ENCODE measurements at places on chromosomes 2 and 18.
A peak's percentile ranks its signal among the peaks of the same experiment; 100 is the strongest.

- DNase-seq, result no peak
Measured at GRCh38 chr2:109726379-109727270, 67.5 kb upstream of the RGPD5 start.

GRCh38 chr18:22467760-22468553 is 50.2 kb upstream of the CTAGE1 start:
- no peak for DNase-seq

- no peak for DNase-seq
Measured at GRCh38 chr2:209097168-209097567, 326.7 kb upstream of the MAP2 start.

GRCh38 chr2:19484736-19485135 is 126.3 kb upstream of the OSR1 start:
- no peak for DNase-seq

DNA sequence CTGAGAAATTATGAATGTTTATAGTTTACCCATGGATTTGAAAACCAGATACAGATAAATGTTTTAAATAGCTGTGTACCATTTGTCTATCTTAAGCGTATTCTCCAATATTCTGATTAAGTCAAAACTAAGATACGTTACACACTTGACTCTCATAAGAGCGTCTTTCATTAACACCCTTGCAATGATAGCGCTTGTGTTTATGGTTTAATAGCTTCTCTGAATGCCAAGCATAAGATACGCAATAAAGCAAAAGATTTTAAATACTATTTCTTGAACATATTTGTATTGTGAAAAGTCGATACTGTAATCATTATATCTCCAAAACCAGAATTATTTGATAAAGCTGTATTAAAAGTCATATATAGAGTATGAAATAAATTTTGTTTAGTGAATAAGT is 3.0 kb downstream of the CALCRL start:
- no peak for DNase-seq

GRCh38 chr18:66752733-66753132 is 148.8 kb upstream of the CDH19 start:
- no peak for DNase-seq

- DNase-seq, result no peak
Measured at GRCh38 chr2:237614151-237614720, 13.2 kb upstream of the LRRFIP1 start.

DNA sequence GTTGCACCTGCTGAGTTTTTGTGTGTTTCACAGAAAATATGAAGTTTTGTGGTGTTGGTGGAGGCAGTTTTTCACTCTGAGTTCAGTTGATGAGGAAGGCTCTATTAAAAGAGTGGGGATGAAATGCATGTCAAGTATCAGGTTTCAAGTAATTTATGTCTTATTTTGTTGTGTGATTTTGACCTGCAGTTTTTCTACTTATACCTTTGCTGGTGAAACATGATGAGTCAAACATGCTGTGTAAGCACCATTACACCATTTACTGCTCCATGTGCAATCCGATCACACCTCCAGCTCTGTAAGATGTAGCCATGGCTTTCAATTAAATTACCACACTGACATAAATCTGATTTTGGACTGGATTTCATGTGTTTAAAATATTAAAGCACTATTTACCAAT is 174.5 kb upstream of the ZEB2 start:
- DNase-seq, result no peak

- DNase-seq, result no peak
Measured at GRCh38 chr2:160109939-160110673, 47.7 kb upstream of the PLA2R1 start.

DNA sequence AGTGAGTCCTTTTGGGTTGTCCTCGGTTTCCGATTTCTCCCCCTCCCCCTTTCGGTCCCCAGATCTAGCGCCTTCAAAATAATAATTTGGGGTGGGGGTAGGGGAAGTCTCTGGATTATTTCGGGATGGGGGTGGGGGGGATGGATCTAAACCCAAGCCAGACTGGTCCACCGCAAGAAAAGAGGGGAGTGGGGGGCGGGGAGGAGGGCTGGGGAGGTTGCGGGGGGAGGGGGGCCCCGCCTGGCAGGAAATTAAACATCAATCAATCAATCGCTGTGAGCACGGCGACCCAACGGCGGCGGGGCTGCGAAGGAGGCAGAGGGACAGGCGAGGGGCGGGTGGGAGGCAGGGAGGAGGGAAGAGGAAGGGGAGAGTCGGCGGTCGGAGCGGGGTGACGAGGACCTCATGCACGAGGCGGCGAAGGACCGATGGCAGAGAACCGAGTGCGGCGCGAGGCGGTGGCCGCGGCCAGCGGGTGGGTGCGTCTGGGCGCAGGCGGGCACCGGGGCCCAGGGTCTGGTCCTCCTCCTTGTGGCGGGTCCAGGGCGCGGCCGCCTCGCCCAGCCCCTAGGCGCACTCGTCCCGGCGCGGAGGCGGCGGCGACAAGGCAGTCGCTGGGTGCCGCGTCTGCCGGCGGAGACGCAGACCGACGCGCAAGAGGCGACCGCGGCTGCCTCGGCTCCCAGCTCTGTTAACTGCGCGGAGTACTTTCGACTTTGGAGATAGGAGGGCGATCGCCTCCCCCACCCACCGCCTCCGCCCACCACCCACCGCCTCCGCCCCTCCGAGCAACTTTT is 468 bp upstream of the SATB2 start:
- DNase-seq, result no peak

- DNase-seq, result no peak
Measured at GRCh38 chr2:160352500-160352899, 141.1 kb downstream of the RBMS1 start.

DNA sequence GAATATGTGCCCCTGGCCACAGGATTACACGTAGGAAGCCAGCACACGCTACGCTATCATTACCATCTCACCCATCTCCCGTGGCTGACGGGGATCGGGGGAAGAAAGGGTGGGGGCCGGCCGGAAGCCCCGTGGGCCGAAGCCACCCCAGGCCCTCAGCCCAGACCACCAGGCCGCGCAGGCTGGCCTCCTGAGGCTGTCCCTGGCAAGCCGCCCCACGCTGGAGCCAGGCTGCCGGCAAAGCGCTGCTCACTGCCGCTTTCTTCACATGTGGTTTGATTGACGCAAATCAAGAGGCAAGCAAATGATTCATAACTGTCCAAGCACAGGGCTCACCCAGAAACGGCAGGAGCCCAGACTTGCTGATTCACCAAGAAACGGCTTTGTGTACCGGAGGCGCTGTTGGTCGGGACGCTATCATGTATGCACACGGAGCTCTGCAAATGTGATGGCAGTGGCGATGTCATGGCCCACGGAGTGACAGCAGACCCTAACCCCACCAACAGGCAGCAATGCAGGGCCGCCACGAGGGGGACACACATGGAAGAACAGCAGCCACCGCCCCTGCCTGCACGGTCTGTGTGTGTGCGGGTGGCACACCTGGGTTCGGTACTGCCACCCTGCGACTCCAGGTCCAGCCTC is 125.7 kb downstream of the HDAC4 start:
- DNase-seq, result peak; percentile 42

DNA sequence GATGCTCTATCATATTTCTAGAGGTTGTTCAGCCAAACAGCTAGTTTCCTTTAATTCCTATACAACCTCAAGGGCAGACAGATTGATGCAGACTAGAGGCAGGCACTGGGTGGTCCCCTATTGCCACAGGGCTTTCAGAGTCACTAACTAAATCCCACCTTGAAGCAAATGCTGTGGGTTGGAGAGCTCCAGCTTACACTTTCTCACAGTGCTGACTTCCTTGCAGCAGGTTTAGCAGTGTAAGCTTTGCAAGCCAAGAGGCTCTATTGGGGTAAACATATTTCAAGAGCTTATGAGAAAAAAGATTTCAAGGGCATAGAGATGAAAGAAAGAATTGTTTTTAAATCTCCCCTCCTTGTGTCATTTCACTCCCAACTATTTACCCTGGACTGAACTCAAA is 366.5 kb upstream of the CRIM1 start:
- DNase-seq, result no peak

DNA sequence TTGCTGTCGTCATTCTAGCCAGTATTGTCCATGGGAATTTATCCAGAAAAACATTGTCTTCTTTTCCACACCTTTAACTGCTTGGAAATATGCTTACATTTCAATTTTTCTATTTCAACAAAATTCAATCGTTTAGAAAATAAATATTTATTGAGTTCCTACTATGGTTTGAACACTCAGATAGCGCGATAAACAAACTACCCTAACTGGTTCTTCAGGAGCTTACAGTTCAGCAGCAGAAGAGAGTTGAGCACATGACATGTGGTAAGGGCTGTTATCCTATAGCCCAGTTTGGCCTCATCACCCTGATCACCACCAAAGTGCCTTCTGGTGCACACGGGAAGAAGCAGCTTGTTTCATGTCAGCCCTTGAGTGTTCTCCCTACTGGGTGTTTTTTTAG is 375.2 kb upstream of the SMIM21 start:
- DNase-seq, result no peak

- DNase-seq, result no peak
Measured at GRCh38 chr2:99032001-99032400, 96.0 kb upstream of the CRACDL start.

- DNase-seq, result no peak
Measured at GRCh38 chr18:22214731-22215528, 45.5 kb downstream of the GATA6 start.

- DNase-seq, result no peak
Measured at GRCh38 chr2:1137913-1138391, 187.3 kb downstream of the SNTG2 start.

DNA sequence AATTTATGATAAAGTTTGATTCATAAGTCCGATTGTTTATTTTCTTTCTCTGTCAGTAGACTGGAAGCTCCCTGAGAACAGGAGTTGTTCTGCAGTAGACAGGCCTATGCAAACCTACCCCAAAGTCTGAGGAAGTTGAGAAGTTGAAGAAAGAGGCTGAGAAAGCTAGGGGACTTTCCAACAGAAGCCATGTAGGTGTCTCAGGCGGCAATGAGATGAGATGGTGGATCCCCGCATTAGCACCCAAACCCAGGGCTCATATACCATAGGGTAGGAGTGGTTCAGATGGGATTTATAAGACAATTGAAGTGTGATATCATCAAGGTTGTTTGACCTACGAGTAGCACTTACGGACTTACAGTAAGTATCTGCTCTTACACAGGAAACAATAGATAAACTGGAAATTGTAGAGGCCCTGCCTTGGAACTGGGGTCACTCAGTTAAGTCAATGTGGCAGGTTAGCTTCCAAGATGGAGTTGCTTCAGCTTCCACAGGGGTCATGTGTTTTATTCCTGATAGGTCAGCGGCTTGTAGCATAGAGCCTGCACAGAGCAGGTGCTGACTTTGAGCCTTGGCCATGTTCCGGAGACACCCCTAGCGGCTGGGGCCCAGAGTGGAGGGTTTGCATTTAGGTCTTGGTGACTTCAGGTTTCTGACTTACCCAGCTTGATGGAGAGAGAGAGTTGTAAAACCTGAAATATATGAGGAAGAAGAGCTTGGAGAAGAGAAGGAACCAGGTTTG is 2.3 kb upstream of the PSD4 start:
- no peak for DNase-seq

GRCh38 chr18:54032412-54032811 is 192.1 kb downstream of the MBD2 start:
- DNase-seq, result no peak

- DNase-seq, result no peak
Measured at GRCh38 chr2:224628416-224628815, 43.3 kb upstream of the CUL3 start.

DNA sequence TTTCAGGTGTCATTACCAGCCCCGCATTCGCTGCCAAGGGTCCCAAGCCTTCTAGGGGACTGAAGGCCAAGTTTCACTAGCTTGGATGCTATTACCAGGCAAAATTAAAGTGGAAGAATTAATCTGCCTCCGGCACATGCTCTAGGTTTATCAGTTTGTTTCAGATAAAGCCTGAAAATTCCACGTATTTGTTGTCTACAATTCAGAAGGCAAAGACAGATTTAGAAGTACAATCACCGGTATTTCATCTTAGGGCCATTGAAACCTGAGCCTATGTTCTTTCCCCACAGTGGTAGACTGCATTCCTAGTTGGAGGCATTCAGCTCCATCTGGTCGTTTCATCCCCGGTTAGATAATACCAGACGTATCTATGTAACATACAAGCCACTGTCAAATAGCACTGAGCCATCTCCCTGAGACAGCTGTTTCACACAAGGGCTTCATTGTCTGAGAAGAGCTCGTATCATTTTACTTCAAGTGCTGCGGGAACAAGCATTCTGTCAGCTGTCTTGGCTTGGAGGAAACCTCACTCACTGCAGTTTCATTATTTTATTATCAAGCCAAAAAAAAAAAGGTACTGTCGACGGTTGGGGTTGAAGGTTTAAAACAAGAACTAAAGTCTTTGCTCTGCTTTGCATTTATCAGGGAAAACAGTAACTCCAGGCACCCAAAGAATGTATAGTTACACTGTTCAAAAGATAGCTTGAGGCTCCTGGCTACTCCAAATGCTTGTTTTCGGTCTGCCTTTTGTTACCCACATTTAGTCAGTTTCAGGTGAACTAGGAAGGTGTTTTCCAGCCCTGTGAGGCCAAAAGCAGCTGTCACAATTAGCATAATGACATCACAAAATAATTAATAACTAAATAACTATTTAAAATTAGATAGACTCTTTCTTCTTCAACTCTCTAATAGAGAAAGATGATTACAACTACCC is 76.7 kb downstream of the TGIF1 start:
- DNase-seq, result no peak

DNA sequence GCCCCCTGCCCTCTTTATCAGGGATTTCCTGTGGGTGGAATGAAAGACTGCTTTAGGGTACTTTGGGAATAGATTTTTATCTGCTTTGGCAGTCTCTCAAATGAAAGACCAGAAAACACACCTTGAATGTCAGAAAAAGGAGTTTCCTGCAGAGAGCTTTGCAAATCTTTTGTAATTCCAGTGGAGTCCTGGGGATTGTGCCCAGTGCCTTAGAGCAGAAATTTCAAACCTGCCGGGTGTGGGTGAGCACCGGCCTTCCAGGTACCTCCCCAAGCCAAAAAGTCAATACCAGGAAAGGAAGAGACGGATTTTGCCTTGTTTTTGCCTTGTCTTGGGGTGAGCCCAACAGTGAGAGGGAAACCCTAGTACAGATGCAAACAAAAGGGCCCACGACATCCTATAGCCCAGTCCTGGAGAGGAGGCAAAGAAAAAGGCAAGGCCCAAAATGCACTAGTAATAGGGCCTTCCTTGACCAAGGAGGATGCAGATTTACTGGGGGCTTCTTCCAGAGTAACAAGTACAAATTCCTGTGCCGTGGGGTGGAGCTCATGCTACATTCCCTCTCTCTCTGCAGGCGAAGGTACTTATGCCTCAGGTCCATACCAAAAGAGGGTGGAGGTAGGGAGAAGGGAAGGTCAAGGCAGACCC is 36.4 kb downstream of the FOXI3 start:
- DNase-seq, result no peak

DNA sequence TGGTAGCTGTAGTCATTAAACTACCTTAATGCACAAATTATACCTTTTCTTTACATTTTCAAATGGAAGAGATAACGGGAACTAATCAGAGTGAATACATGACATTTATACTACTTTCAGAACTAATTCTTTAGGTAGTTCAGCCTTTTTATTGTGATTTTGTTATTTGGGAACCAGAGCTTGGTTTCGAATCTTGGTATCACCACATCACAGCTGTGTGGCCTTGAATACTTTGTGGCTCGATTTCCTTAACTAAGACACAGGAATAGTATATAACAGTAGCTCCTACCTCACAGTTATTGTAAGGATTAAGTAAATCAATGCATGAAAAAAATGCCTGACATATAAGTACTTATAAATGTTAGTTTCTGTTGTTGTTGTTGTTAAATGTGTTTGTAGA is 240.0 kb downstream of the WDR7 start:
- DNase-seq, result no peak

Measured in esophagus squamous epithelium (tissue), 5 donors.